ENCODE measurements at places on chromosomes 16 and 17.

DNA sequence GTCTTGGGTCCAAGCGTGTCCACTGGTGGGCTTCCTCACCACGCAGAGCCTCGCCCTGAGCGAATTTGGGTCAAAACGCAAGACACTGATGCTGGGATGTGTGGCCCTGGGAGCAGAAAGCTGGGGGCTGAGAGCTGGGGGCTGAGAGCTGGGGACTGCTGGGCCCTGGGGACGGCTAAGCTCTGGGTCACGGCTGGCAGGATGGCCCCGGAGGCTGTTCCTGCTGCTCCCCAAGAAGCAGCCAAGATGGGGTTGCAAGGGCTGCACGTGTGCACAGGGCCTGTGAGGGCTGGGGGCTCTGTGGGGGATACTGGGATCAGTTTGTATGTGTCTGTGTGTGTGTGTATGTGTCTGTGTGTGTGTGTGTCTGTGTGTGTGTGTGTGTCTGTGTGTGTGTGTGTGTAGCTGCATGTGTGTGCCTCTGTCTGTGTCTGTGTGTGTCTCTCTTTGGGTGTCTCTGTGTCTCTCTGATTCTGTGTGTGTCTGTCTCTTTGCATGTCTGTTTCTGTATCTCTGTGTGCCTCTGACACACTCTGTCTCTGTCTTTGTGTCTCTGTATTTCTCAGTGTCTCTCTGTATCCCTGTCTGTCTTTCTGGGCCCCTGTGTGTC lies 38.2 kb upstream of the CIBAR2 start:
- no peak overlapping the region for H3K27ac ChIP-seq
- no peaks in the 10 kb centered on the region for H3K27me3 ChIP-seq
- no peak for DNase-seq
- no peaks in the 10 kb centered on the region for H3K36me3 ChIP-seq
- H3K4me3 ChIP-seq = no peak overlapping the region

- no peak overlapping the region for H3K27ac ChIP-seq
- no peaks in the 10 kb centered on the region for H3K4me1 ChIP-seq
- peak; percentile 45 for DNase-seq
Observed at GRCh38 chr16:84109598-84110335, 7.0 kb downstream of the MBTPS1 start.

DNA sequence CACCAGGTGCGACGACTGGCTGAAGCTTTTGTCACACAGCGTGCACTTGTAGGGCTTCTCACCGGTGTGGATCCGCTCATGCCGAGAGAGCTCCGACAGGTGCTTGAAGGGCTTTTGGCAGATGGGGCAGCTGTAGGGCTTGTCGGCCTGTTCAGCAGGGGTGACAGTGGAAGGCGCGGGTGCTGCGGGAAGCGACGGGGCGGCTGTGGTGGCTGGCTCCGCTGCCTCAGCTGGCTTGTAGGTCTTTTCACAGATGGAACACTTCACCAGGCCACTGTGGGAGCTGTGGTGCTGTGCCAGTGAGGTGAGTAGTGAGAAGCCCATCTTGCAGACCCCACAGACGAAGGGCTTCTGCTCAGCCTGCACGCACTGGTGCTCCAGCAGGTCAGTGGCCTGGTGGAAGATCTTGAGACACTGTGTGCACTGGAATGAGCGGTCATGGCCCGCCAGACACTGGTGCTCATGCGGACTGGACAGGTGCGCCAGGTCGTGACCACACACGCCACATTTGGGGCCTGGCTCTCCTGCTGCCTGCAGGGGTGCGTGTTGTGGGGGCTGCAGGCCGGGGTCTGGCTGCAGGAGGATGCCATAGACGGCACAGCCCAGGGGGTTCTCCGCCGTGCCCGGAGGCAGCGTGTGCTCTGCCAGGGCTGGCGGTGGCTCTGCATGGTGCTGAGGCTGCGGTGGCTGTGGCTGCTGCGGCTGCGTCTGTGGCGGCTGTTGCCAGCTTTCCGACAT lies 2.8 kb downstream of the ZNF319 start:
- H3K4me3 ChIP-seq = no peak overlapping the region
- no peaks in the 10 kb centered on the region for H3K27me3 ChIP-seq
- no peak for DNase-seq
- H3K4me1 ChIP-seq = peaks cover 26% of the 10 kb centered on the region
- H3K36me3 ChIP-seq = peaks cover 2% of the 10 kb centered on the region

GRCh38 chr16:73563709-73564108 lies 515.8 kb upstream of the ZFHX3 start:
- no peak overlapping the region for H3K27ac ChIP-seq
- H3K27me3 ChIP-seq = peaks cover under 1% of the 10 kb centered on the region
- H3K4me1 ChIP-seq = no peaks in the 10 kb centered on the region

DNA sequence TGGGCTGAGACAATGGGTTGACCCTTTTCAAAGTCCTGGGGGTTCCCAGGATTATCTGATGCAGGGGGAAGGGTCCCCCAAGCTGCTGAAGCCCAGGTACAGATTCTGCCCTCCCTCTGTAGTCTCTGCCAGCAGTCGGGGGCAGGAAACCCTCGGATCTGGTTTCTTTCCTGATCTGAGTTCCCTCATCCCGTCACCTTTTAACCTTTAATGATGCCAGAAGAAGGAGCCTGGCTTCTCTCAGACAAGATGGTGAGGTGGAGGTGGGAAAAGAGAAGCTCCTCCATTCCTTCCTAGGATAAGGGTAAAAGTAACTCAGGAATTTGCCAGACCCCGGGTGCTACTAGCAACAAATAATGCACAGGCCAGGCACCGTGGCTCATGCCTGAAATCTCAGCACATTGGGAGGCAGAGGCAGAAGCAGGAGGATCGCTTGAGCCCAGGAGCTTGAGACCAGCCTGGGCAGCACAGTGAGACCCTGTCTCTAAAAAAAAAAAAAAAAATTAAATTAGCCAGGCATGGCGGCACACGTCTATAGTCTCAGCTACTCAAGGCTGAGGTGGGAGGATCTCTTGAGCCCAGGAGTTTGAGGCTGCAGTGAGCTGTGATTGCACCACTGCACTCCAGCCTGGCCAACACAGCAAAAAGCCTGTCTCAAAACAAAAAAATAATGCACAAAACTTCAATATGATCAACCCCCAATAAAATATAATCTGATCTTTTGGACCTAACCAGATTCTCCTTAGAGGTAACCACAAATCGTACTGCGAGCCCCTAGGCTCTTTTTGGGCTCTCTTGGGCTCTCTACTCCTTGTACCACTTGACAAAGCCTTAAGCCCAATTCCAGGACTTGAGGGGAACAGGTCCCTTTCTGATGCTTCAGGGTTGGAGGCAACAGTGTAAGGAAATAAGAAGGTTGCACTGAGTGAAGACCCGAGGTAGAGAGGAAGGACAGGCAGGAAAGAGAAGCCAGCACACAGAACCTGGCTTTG lies 5.7 kb downstream of the CDC42EP4 start:
- DNase-seq = no peak
- peaks cover 58% of the 10 kb centered on the region for H3K4me1 ChIP-seq
- no peaks in the 10 kb centered on the region for H3K36me3 ChIP-seq
- peak overlapping the region; percentile 74 for H3K27ac ChIP-seq
- H3K27me3 ChIP-seq = no peaks in the 10 kb centered on the region
- H3K4me3 ChIP-seq = peak overlapping the region; percentile 43

GRCh38 chr17:48004983-48005382 lies 32.6 kb downstream of the COPZ2 start:
- no peak overlapping the region for H3K4me3 ChIP-seq
- H3K27ac ChIP-seq = no peak overlapping the region
- no peaks in the 10 kb centered on the region for H3K27me3 ChIP-seq
- peaks cover 34% of the 10 kb centered on the region for H3K4me1 ChIP-seq
- H3K36me3 ChIP-seq = no peaks in the 10 kb centered on the region

DNA sequence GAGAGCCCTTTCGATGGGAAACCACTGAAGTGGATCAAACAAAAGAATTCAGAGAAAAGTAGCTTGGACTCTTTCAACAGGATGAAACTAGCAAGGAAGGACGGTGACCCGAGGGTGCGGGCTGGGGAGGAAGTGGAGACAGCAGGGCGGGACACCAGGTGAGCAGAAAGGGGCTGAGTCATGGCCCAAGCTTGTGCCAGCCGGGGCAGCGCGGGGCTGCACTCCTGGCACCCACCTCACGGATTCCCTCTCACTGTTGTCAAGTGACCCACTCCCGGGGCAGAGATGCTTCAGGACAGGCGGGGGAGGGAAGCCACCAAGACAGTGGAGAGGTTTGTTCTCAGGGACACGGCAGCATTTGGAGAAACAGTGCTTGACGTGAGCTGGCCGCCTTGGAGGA lies 10.7 kb upstream of the RNF222 start:
- H3K27me3 ChIP-seq = peaks cover 8% of the 10 kb centered on the region
- peaks cover 3% of the 10 kb centered on the region for H3K4me1 ChIP-seq
- DNase-seq = no peak
- H3K36me3 ChIP-seq = no peaks in the 10 kb centered on the region
- H3K4me3 ChIP-seq = no peak overlapping the region
- H3K27ac ChIP-seq = no peak overlapping the region

GRCh38 chr17:76943202-76943601 lies 75.0 kb downstream of the MGAT5B start:
- H3K4me1 ChIP-seq = no peaks in the 10 kb centered on the region
- no peak for DNase-seq
- no peaks in the 10 kb centered on the region for H3K27me3 ChIP-seq
- no peak overlapping the region for H3K4me3 ChIP-seq
- H3K27ac ChIP-seq = no peak overlapping the region

DNA sequence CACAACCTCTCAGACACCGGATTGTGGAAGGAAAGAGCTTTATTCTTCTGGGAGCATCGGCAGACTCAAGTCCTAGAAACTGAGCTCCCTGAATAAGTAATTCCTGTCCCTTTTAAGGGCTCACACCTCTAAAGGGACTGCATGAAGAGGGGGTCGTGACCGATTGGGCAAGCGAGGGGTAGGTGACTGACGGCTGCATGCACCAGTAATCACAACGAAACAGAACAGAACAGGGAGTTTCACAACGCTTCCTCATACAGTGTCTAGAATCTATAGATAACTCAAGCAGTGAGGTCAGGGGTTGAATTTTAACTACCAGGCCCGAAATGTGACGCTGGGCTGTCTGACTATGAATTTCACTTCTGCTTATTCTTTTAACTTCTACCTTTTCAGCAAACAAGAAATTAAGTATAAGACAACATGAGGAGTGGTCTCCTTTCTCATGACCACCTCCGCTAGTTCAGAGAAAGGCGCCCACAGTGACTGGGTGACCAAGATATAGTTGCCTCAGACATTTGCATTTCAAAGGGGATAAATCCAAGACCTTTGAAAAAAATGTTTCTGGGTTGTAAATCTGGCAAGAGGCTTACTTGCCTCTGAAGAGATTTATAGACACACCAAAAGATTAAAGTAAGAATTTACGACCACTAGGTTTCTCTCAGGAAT lies 88.4 kb upstream of the ATF7IP2 start:
- H3K4me1 ChIP-seq = no peaks in the 10 kb centered on the region
- H3K27ac ChIP-seq = no peak overlapping the region
- H3K36me3 ChIP-seq = no peaks in the 10 kb centered on the region
- DNase-seq = no peak
- no peak overlapping the region for H3K4me3 ChIP-seq

DNA sequence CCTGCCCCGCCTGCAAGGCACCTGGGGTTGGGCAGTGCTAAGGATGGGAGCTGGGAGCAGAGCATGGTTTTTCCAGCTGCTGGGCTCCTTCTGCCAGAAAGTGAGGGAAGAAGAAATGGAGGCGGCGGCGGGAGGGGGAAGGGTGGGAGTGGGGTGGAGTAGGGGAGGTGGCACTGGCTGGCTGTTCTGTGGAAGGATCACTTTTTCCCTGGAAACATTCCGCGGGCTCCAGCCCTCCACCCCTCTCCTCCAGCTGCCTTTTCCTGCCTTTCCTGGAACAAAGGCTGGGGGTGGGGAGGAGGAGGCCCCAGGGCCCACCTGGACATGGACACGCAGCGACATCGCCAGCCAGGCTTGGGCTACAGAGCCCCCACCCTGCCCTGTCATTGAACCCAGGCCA lies 41.1 kb downstream of the CFAP20 start:
- no peak overlapping the region for H3K27ac ChIP-seq
- no peaks in the 10 kb centered on the region for H3K36me3 ChIP-seq
- DNase-seq = no peak
- H3K4me1 ChIP-seq = no peaks in the 10 kb centered on the region
